ENCODE measurements at places on chromosomes 3 and 15.

- DNase-seq = no peak
Measured at GRCh38 chr15:25838191-25838870, 24.8 kb downstream of the ATP10A start.

GRCh38 chr3:193789455-193789854 lies 196.4 kb downstream of the OPA1 start:
- DNase-seq = no peak

DNA sequence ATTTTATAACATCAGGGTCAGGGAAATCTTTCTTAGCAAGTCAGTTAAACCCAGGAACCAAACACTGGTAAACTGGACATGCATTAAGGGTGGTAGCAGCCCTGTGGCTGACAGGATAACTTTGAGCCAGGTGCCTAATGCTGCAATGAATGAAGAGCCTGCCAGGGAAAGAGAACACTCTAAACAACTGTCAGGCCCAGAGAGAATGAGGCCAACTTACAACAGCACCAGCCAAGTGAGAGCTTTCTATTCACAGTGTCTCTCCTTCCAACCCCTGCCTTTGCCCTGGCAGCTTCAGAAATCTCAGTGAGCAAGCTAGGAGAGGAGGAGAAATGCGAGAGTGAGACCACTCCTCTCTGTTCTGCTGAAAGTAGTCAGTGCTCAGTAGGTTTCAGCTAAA lies 50.4 kb upstream of the ATP2C1 start:
- no peak for DNase-seq

- no peak for DNase-seq
Measured at GRCh38 chr15:79886124-79886523, 10.7 kb downstream of the MTHFS start.

DNA sequence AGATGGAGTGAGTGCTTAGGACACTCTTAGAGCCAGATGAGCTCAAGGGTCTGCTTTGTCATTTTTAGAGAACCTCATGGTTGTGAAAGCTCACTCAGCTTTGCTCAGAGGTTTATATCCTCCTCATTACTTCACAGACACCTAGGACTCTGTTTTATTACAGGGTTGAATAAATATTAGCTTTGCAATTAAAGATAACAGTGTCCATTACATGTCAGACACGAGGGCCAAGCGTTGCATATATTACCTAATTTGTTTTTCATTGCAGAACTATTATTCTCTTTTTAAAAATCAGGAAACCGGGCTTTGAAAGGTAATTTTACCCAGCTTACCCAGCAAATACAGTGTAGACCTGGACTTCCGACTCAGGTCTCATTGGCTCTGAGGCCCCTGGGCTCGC lies 16.1 kb downstream of the MAP6D1 start:
- DNase-seq = no peak

DNA sequence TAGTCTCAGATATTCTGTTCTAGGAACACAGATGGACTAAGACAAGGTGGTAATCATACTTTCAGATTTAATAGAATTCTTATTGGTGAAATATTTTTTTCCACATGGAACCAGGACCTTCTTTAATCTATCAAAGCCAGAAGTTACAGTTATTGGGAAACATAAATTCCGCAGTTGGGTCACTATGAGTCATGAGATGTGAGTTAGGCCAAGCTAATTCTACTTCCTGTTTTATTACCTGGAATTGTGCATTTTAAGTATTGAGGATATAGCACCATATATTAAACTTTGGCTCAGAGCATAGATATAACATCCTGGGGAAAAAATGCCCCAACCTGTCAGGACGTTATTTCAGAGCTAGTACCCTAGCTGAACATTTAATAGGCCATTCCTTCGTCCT lies 96.4 kb upstream of the P3H2 start:
- DNase-seq = no peak

GRCh38 chr15:66566963-66567531 lies 1.2 kb upstream of the LCTL start:
- DNase-seq = peak; percentile 43

DNA sequence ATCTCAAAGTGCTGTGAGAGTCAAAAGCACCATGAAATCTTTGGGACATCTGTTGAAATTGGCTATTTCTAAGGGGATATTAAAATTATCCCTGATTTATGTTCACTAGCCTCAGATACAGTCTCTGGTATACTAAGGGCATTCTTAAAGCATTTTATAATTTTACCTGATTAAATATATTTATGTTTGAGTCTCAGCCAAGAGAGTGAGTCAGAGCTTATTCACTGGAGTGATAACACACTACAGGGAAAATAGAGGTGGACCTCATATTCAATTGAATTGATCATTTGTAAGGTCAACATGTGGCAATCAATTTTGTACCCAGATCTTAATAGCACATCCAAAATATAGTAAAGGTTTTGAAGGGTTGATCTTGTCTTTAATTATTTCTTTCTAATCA lies 733.6 kb downstream of the EPHA3 start:
- no peak for DNase-seq

DNA sequence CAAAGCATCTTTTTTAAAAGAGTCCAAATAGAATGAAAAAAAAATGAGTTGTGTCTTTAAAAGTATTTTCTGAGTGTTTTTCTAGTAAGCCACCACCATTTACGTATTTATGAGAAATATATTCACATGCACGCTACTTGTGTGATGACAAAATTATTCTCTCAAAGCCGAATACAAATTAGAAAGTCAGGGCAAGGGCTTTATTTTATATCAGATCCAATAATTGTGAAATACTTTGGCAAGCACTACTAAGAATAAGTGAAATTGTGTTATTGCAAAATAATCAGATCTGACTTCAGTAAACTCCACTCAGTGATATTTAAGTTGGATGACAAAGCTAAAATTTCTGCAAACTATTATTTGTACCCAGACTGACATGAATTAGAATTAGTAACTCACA lies 589.3 kb upstream of the KCNMB2 start:
- no peak for DNase-seq

GRCh38 chr3:46982546-46982945 lies 3.1 kb downstream of the NBEAL2 start:
- DNase-seq = no peak

DNA sequence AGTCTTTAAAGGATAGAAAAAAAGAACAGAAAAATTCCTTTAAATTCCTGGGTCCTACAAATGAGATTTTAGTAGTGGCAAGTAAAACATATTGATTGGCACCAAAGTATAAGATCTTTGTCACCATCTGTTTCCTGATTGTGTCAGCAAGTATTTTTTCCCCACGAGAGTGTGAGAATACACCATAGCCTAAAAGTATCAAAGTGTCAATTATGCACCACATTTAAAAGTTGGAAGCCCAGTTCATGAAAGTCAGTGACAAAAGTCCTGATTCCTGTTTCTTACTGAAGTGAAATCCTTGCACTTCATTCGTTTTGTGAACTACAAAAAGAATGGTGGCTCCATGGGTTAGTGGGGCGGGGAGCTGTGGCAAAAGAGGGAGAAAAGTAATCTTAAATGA lies 83.8 kb upstream of the DPH6 start:
- no peak for DNase-seq

DNA sequence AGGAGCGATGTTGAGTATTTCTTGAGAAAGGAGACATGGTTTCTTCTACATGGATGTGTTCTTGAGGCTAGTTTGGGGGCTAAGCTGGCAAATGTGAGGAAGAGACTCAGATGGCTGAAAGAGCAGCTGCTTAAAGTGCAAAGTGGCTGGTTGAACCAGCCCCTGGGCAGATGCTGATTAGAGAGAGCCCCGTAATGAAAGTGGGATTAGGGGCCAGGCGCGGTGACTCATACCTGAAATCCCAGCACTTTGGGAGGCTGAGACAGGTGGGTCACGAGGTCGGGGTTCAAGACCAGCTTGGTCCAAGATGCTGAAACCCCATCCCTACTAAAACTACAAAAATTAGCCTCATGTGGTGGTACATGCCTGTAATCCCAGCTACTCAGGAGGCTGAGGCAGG lies 75.0 kb upstream of the GCNT3 start:
- no peak for DNase-seq

- no peak for DNase-seq
Measured at GRCh38 chr3:123342631-123343080, 106.2 kb downstream of the ADCY5 start.

DNA sequence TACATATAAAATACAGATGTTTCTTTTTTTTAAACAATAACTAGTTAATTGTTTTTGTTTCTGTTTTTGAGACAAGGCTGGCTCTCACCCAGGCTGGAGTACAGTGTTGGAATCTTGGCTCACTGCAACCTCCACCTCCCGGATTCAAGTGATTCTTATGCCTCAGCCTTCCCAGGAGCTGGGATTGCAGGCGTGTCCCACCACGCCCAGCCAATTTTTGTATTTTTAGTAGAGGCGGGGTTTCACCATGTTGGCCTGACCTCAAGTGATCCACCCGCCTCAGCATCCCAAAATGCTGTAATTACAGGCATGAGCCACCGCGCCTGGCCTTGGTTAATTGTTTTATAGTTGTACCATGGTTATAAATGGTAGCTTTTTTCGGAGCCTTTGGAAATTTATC lies 72.3 kb downstream of the PIAS1 start:
- no peak for DNase-seq

DNA sequence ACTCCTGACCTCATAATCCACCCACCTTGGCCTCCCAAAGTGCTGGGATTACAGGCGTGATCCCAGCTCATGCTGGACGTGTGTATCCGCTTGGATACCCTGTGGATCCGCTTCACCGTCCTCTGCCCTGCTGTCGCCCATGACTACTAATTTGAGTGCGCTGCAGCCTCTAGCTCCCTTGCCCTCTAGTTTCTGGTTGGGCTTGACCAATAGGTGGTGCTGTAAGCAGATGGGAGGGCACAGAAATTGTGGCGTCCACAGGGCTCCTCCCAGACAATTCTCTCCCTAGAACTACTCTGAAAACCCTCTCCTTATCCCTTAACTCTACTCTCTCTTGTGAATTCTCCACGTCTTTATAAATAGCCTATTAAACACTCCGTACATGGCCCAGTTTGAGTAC lies 36.2 kb downstream of the ZPLD1 start:
- no peak for DNase-seq

DNA sequence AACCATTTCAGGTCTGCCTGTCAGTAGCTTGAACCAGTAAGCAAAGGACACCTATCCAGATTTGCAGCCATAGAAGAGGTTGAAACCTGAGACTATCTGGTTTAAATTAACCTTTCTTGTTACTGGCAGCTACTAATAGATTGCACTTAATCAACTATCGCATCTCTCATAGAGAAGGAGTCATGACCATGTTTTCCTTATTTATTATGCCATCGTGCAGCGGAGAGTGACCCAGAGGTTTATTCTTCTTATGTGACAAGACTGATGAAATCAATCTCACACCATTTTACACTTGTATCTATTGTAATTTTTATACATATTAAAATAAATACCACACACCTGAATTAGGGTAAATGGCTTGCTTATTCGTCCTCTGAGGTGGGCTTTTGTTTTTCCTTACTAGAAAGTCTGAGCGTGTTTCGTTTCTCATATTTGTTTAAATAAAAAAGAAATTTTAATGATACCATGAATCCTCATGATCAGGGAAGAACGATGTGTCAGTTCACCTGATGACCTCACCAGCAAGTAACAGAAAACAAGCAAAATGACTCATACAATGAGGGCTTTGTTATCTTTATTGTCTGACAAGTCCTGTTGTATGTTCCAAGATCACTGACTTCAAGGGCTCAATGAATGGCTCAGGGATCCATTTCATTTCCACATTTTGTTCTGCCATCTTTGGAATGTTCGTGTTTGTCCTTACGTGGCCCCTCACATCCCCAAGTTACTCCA lies 379.5 kb upstream of the DPH6 start:
- DNase-seq = no peak

- DNase-seq = no peak
Measured at GRCh38 chr3:172655388-172655787, 55.5 kb downstream of the NCEH1 start.

- no peak for DNase-seq
Measured at GRCh38 chr3:94616833-94617232, 554.0 kb downstream of the NSUN3 start.

DNA sequence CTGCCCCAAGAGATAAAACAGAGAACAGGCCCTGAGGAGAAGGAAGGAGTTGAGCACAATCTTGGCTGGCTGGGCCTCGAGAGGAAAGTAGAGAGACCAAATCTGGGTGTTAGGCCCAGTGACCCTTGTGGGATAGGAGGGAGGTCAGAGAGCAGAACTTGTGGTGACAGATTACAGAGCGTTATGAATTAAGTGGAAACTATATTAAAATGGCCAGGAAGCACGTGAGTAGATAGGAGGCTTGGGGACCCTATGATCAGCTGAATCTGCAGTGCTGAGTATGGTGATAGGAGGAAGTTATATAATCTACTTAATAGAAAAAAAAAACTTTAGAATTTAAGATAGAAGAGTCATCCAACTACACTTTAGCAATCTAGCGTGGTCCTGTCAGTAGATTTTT lies 30.0 kb downstream of the ST6GAL1 start:
- no peak for DNase-seq

- DNase-seq = peak; percentile 93
Measured at GRCh38 chr15:74620636-74621545, 5.3 kb downstream of the CLK3 start.

- DNase-seq = no peak
Measured at GRCh38 chr15:48177383-48177765, 721 bp downstream of the MYEF2 start.

DNA sequence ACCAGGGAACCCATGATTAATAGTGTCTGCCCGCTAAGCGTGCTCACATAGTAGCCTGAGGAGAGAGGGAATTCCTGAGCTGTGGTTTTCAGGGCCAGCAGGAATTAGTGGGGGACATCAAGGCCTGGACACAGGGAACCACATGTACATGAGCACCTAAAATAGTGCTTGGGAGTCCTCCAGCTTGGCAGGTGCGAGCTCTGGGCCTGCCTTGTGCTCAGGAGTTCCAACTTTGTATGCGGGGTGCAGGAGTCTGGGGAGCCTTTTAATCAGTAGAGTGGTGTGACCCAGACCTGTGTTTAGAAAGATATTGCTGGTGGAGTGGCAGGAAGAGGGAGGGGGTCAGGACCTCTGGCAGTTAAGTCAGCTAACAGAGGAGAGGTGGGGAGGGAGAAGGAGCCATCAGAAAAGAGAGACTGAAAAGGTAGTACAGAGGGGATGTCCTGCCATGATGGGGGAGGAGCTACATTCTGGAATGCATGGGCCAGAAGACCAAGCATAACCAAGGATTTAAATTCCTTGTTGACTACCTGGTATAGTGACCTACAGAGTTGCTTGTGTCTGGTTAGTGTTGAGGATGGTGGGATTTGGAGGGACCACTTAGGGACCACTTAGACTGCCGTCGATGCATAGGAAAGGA lies 1.9 kb downstream of the DAG1 start:
- DNase-seq = no peak

DNA sequence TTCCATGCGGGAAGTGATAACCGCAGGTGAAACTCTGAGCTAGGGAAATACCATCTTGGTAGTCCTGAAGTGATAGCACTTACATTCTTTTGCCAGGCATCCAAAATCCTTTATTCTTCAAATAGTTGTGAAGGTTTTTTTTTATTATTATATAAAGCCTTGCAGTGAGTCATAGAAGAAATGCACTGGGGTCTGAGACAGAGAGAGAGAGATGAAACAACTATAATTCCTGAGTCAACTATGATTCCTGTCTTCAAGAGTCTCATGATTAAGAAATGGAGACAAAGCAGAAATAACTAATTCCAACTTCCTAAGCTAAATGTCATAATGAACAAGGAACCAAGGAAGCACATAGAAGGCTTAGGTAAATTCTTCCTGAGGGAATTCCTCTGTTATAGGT lies 495.6 kb downstream of the LPP start:
- no peak for DNase-seq

GRCh38 chr3:67077656-67078055 lies 79.5 kb downstream of the KBTBD8 start:
- DNase-seq = no peak

All from 8988T (cell line).